ENCODE measurements at places on chromosomes 7 and 10.

DNA sequence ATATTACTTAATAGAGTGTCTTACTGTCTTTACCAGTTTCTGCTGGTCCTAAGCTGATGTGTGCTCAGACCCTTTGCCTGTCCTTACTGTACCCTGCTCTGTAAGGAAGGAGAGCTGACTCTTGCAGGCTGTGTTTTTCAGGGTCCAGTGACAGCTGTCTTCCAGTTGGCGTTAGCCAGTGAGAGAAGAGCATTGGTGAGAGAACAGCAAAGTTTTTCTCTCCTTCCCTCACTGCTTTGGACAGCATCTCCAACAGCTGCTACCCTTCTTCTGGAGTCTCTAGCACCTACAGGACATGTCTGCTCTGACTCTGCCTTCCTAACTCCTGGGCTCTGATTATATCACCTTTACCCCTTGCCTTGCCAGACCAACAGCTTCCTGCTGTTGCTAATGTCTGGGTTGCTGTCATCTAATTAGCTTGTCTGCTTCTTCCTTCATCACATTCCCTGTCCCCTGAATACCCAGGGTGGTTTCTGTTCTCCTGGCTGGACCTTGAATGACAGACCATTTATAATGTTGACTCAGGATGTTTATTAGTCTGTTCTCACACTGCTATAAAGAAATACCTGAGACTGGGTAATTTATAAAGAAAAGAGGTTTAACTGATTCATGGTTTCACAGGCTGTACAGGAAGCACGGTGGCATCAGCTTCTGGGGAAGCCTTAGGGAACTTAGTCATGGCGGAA is 23.5 kb upstream of the PANK1 start:
- DNase-seq, result no peak

- peak; percentile 51 for DNase-seq
These were observed 174.8 kb downstream of the DKK1 start for GRCh38 chr10:52488606-52489485.

- no peak for DNase-seq
These were observed 53.6 kb downstream of the CREB3L2 start for GRCh38 chr7:137948083-137948844.

GRCh38 chr7:79622781-79623180 is 169.3 kb upstream of the MAGI2 start:
- no peak for DNase-seq

GRCh38 chr10:86102451-86102850 is 264.1 kb downstream of the GRID1 start:
- no peak for DNase-seq

DNA sequence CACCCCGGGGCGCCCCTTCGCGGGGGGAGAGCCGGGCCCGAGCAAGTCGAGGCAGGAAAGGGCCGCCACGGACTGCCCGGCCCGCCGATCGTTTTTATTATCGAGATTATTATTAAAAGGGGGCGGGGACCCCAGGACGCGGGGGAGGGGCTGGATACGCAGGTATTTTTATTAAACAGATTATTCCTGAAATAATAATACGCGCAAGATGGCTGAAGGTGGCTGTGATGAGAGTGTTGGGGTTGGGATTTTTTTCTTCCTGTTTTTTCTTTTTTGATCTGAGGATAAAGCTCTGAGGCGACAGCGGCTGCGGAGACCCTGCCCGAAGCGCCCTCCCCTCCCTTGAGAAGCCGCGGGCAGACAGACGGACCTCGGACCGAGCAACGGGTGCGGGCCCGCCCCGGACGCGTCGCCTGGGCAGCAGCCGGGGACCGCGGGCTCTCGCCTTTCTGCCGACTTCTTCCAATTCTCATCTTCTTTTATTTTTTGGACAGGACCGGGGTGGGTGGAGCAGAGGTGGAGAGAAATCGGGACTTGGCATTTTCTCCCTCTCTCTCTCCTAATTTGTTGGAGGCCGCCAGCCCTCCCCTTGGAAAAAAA is 1.4 kb upstream of the TRIM8 start:
- peak; percentile 72 for DNase-seq

DNA sequence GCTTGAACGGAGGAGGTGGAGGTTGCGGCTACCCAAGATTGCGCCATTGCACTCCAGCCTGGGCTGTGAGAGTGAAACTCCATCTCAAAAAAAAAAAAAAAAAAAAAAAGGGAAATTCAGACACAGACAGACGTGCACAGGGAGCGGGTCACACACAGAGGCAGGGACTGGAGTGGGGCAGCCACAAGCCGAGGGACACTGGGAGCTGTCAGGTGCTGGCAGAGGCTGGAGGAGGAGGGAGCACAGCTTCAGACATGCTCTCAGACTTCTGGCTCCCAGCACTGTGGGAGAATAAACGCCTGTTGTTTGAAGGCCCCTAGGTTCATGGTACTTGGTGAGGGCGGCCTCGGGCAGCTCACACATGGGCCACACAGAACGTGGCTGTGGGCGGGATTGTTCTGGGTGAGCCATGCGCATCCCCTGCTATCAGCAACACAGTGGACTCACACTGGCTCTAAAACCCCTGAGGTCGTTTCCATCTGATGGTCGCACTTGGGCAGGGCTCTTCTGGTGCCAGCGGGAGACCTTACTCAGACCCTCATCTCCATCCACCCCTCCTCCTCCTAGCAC is 375.9 kb downstream of the DNAJB6 start:
- DNase-seq, result peak; percentile 9

DNA sequence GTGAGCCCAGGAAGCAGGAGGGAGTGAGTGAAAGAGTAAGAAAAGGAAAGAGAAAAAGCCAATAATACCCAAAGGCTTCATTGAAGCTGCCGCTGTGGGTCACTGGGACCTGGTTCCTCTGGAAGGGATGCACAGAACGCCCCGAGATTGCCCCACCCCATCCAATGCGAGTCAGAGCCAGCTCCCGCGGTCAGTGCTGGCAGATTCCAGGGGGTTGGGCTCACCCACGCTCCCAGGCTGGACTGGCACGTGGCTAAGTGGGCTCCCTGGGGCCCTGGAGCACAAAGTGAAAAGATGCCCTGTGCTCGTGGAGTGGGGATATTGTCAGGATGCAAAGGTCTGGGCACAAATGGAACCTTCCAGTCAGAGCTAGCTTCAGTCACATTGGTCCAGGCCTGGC is 117.0 kb downstream of the OAT start:
- DNase-seq, result no peak

- DNase-seq, result no peak
These were observed 37.5 kb downstream of the PTN start for GRCh38 chr7:137305901-137306621.

- DNase-seq, result no peak
These were observed 4.3 kb downstream of the LHPP start for GRCh38 chr10:124465777-124466488.

DNA sequence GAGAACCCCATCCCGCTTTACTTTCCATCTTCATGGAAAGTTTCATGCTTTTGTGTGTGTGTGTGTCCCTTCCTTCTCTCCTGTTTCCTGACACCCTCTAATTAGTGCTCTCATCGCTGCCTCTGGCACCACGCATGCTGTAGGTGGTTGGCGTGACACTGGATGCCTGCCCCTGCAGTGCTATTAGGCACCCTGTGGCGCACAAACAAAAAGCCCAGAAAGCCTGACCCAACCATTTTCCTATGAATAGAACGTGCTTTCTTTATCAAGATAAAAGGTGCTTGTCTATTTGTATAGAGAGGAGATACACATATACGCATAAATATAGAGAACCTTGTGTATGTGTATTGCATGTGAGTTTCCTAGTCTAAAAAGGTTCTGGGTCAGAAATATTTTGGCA is 120.8 kb upstream of the CDCA7L start:
- no peak for DNase-seq

DNA sequence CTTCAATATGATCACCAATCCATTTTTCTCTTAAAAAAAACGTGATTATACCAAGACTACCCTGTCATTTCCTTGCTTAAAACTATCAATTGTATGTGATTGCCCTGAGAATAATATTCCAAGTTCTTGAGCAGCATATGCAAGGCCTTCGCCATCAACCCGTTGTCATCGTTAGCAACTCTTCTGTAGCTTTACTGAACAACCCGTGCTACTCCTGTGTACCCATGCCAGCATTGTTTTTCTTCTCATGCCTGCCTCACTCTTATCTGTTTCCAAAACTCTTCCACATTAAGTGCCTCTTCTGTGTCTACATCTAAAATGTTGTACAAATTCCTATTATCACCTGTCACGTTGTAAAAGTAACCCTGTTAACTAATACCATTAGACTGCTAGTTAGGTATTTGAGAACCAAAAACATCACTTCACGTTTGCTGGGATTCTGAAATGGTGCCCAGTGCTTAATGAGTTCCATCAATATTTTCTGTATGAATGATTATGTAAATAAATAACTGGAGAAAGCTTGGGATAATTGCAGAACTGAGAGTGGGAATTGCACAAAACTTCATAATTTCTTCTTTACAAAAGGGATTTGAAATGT is 10.5 kb downstream of the CAV2 start:
- DNase-seq, result no peak

- no peak for DNase-seq
These were observed 21.7 kb upstream of the JAKMIP3 start for GRCh38 chr10:132043861-132044695.

- no peak for DNase-seq
These were observed 4.7 kb downstream of the EEPD1 start for GRCh38 chr7:36157527-36158320.

GRCh38 chr7:71615017-71615416 is 483.1 kb downstream of the GALNT17 start:
- DNase-seq, result no peak

DNA sequence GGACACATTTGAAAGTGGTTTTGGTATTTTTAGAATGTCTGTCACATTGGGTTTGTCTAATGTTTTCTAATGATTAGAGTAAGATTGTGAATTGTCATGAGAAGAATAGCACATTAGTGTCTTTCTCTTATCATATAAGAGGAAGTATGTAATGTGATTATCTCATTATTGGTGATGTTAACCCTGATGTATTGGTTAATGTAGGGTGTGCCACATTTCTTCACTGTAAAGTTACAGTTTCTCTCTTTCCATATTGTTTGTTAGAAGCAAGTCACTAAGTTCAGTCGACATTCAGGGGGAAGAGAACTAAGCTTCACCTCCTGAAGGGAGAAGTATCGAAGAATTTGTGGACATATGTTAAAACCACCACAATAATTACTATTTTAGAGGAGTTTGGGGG is 56.3 kb upstream of the DNAH11 start:
- peak; percentile 7 for DNase-seq

DNA sequence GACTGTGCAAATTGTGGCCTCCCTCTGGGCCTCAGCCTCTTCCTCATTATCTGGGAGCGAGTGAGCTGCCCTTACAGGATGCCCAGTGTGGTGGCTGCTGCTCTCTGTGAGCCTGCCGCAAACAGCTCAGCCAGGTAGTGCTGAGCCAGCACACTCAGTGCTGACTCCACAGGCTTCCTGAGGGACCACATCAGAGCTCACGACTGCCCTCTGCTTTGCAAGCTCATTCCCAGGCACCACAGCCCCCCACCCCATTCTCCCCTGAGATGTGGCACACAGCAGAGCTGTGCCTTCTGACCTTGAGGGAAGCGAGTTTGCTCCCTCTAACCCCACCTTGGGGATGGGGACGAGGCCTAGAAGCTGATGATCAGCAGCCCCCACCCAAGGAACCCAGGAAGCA is 230.5 kb upstream of the PPP2R2D start:
- DNase-seq, result no peak

GRCh38 chr10:3866332-3866731 is 81.3 kb upstream of the KLF6 start:
- DNase-seq, result peak; percentile 58

GRCh38 chr7:16627236-16627635 is 18.3 kb downstream of the ANKMY2 start:
- DNase-seq, result no peak

DNA sequence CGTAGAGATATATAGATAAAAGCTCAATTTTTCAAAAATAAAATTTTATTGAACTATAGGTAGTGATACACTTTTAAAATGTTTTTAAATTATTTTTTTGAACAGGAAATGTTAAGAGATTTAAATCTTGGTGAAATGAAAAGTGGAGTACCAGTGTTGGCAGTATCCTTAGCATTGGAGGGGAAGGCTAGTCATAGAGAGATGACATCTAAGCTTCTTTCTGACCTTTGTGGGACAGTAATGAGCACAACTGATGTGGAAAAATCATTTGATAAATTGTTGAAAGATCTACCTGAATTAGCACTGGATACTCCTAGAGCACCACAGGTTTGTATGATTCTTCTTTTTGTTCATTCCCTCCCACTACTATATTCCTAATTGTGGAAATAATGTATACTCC is 15.8 kb downstream of the PDCD4 start:
- no peak for DNase-seq

GRCh38 chr7:140540136-140540777 is 61.0 kb upstream of the MKRN1 start:
- no peak for DNase-seq

DNA sequence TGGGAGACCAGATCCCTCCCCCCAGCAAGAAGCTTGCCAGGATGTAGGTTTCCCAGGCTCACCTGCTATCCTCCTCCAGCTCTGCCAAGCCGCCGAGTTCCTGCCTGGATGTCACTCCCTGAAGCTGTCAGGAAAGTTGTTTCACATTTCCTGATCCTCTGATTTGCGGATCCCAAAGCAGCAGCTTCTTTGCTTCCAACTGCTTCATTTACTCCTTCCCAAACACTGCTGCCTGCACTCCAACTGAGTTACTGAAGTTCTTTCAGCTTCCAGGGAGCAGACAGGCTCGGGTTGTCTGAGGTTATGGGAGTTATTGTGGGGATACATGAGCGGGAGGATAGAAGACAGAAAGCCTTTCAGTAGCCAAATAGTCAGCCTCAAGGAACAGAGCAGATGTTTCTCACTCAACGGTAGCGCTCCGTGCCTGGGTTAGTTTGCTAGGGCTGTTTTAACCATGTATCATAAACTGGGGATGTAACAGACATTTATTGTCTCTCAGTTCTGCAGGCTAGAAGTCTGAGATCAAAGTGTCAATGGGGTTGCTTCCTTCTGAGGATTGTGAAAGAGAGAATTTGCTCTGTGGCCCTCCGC is 516.0 kb downstream of the REEP3 start:
- no peak for DNase-seq

DNA sequence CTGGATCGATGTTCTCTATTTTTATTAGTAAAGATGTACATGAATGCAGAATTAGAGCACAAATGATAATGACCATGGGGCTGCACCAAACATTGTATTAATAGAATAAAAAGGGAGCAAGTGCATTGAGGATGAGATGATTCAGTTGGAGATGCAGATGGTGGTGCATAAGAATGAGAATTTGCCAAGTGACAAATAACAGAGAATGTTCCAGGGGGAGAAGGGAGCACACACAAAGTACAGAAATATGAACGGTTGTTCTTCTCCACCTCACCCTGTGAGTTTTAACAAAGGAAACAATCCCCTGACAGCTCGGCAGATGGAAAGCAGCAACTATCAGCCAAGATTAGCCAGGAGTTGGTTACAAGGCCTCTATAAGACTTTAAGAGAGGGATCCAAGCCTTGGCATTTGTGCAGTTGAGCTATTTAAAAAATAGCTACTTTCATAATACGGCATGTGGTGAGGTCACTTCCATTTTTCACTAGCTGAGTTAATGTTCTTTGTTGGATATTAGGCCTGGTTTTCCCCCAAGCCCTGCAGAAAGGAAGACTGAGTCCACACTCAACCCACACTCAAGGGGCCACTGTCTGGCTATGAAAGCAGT is 462.5 kb downstream of the TNS3 start:
- DNase-seq, result no peak
